ENCODE measurements at places on chromosomes 7 and 10.

- DNase-seq = no peak
Measured at GRCh38 chr7:95772771-95773581, 622 bp downstream of the DYNC1I1 start.

DNA sequence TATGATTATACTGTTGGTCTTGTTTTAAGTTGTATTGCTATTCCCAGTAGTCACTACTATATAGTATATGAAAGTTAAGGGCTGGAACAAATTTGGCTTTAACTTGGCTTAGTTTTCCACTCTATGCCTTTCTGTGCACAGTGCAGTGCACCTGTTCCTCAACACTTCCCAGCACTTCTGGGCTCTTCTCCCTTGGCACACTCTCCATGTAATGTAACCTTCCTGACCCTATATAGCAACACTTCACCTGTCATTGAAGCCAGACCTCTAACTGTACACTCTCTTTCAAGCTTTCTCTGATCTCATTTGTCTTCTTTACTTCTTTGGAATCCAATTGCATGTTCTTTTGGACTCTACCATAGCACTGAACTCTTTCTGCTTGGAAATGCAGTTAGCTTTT is 83.9 kb upstream of the SMIM30 start:
- DNase-seq = no peak

DNA sequence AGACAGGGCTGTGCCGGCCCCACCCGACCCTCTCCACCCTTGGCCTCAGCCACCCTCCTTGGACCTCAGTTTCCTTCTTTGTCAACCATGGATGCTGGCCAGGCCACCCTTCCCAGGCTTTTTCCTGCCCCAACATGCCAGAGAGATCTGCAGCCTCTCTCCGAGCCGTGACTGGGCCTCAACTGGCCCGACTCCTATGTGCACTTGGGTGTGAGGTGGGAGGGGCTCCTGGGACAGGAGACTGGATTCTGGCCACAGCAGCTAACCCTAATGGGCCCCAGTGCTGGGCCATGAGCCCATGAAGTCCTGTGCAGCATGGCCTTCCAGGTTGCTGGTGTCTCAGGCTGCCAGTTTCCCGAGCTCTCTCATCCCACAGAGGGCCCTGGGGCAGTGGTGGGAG is 47.7 kb upstream of the PCBD1 start:
- DNase-seq = no peak

DNA sequence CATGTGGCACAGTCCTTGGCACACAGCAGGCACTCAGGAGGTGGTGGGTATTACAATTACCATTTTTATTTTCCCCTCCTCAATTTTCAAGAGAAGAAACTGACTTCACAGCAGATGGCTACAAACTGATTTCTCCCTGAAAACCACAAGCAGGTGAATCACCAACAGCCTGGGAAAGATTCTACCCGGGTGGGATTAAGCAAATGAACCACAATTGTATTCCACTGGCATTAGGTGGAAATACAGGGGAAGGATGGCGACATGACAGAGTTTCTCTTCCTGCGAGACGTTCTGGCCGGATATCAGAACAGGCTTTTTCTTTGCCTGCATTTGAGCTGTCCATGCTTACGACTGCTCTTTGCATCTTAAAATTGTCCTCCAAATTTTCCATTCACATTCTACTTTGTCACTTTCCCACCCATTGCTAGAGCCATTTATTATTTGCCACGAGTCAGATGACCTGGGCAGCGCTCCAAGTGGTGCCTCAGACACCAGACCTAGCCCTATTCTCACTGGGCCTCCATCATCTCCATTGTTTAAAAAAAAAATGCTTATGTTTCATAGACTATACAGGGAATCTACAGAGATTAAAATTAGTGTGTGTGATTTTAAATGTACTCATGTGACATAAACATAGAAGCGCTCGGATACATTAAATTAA is 4.6 kb downstream of the DENND11 start:
- peak; percentile 27 for DNase-seq

GRCh38 chr7:149809215-149809614 is 29.0 kb upstream of the ZNF862 start:
- no peak for DNase-seq

GRCh38 chr7:115984105-115984504 is 46.5 kb downstream of the TFEC start:
- DNase-seq = peak; percentile 9

- peak; percentile 87 for DNase-seq
Measured at GRCh38 chr7:149719050-149719899, 54.1 kb downstream of the ZNF467 start.

DNA sequence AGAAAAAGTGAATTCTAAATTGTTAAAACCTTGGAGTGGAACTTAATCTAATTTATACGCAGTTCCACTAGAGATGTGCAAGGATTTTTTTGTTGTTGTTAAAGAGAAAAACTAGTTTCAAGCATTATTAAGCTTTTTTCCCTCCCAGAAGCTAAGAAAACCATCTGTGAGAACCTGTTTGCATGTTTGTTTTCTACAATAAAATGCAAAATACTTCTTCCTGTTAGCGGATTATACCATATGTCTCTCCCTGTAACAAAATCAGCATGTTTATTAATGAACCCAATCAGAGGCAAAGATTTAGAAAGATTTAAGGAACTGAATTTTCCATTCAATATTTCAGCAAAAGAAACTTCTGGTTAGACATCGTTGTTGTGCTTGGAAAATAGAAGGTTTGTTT is 579.8 kb upstream of the GALNT17 start:
- no peak for DNase-seq

DNA sequence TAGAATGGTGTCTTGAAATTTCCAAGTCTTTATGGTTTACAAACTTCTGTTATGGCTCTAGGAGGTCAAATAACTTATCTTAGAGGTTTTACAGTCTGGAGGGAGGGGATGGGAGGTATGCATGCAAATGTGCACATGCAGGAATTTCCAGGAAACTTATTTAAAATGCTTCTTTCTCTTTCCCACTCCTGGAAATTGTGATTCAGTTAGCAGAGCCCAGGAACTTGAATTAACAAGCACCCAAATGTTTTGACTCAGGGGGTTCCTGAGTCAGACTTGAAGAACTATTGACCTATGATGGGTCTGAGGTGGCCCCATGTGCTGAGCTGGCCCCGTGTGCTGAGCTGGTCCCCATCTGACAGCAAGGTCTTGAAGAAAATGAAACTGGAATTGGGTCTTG is 669.4 kb downstream of the INHBA start:
- peak; percentile 59 for DNase-seq

DNA sequence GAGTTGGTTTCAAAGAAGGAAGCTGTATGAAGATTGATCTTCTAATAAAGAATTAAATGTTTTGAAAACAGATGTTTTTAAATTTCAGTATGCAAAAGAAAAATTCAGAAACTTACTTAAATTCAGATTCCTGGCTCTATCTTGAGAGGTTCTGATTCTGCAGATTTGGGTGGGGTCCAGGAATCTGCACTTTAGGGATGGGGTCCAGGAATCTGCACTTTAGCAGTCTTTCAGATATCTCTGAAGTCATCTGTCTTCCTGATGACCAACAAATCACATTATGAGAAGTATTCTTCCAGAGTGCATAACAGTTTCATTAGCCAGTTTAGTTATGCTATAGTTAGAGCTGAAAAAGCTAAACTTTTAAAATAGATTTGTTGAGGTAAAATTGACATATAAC is 24.1 kb downstream of the ABRAXAS2 start:
- no peak for DNase-seq

DNA sequence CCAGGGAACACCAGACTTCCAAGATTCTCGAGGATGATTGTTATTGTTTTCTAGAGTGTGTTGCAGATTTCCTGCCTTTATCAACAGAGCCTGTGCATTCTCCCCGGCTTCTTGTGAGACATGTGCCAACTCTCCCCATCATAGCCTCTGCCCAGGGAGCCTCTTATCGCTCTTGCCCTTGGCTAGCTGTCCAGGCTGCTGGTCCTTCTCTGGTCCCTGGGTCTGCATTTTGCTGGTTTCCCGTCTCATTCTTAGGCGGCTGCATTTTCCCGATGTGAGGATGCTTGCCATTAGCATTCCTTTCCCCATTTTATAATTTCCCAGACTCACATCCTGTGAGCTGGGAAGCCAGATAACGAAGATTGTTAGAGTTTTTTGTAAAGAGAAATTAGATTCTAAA is 15.2 kb downstream of the SLC13A4 start:
- DNase-seq = no peak

DNA sequence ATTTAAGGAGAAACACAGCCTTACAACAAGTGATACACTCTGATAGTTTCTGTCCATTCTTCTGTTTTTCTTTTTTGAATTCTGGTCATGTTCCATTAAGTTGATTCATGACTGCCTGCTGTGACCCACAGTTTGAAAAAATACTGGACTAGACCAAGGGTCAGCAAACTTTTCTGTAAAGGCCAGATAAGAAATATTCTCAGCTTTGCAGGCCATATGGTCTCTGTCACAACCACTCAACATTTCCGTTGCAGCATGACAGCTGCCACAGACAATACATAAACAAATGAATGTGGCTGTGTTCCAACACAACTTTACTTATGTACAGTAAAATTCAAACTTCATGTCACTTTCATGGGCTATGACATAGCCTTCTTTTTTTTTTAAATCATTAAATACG is 156.7 kb downstream of the PLXNA4 start:
- peak; percentile 48 for DNase-seq

GRCh38 chr7:158424011-158424410 is 163.6 kb downstream of the PTPRN2 start:
- no peak for DNase-seq

DNA sequence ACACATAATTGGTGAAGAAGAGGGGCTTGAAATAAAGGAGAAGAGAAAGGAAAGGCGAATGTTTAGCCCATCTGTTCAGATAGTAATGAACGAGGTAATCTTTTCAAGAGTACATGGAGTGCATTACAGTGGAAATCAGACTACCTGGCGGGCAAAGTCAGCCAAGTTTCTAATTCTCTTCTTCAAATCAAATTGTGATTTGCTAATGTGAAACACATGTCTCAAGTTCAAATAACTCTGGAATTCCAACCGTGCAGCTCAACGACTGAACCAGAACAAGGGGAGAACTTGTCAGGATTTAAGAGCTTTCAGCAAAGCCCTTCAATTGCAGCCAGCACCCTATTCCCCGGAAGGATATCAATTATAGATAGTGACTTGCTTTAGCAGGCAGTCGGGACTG is 216.9 kb downstream of the GLI3 start:
- DNase-seq = no peak

- peak; percentile 16 for DNase-seq
Measured at GRCh38 chr10:30227481-30227880, 121.6 kb downstream of the MTPAP start.

GRCh38 chr7:74103219-74103772 is 19.7 kb downstream of the LIMK1 start:
- no peak for DNase-seq

DNA sequence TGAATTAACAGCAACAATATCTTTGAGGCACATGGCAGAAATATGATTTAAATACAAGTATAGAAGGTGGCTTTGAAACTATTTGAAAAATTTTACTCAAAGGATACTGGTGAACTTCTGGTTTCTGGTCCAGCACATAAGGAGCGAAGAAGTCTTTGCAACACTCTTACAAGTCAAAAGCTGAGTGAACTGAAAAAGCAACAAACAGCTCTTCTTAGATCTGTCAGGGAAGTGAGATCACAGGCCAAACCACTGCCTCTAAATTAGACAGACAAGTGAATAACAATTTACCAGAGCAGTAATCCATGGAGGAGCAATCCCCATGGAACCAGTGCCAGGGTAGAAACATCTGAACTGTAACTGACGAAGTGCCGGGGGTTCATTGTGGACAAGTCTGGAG is 9.6 kb upstream of the VWC2 start:
- no peak for DNase-seq

DNA sequence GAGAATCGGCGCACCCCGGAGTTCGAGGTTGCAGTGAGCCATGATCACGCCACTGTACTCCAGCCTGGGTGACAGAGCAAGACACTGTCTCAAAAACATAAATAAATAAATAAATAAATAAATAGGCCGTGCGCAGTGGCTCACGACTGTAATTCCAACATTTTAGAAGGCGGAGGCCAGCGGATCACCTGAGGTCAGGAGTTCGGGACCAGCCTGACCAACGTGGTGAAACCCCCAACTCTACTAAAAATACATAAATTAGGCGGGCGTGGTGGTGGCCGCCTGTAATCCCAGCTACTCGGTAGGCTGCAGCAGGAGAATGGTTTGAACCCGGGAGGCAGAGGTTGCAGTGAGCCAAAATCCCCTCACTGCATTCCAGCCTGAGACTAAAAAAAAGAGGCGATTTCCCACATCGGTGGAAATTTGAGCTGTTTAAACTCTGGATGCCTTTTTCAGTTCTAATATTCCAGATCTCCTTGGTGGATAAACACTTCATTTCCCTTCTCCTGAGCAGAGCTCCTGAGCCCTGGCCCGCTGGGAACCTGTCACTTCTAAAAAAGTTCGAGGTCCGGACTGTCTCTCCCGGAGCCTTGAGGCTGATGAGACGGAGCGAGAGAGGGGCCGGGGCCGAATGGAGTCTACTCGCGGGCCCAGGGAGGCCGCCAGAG is 2.0 kb upstream of the NFKB2 start:
- no peak for DNase-seq

- no peak for DNase-seq
Measured at GRCh38 chr7:150417239-150417638, 33.2 kb upstream of the GIMAP8 start.

Data from fibroblast of skin of back (primary cell).